NCI-H1105 treated with DMSO at 0.1 percent for 48 hours (cell line): ENCODE measurements at places on chromosomes 6 and 20.

GRCh38 chr6:85458184-85458583, 8.3 kb downstream of the NT5E start:
- no peak for DNase-seq

- no peak for DNase-seq
Measured at GRCh38 chr20:23074052-23074451, 12.1 kb downstream of the CD93 start.

DNA sequence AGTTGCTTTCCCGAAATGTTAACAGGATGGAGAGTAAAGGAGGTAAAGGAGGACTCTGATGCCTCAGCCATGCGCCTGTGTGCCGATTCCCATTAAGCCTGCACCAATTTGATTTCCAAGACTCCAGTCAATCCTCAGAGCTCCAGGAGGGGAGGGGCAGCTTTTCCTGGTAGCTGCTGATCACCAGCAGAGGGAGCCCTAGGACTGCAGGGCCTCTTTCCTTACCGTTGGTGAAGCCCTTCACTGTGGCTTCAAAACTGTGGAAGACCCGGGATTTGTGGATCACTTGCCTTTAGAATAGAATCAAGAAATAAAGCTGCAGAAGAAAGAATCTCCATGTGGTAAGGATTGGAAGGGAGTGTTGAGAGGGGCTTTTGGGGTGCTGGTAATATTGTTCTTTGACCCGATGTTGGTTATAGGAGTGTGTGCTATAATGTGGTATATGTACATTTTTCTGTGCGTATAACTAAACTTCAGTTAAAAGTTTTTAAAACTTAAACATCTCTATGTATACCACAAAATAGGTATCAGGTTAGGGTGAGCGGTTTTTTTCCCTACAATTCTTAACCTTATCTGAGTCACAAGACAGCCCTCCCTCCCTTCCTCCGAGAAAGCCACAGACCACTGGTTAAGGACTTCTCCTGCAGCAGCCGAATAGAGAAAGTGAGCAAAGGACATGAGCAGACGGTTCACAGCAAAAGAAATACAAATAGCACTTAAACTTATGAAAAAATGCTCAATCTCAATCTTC, 6.9 kb upstream of the OSER1 start:
- DNase-seq: peak; percentile 72

GRCh38 chr6:24205020-24205492, 79.0 kb downstream of the NRSN1 start:
- peak; percentile 79 for DNase-seq

DNA sequence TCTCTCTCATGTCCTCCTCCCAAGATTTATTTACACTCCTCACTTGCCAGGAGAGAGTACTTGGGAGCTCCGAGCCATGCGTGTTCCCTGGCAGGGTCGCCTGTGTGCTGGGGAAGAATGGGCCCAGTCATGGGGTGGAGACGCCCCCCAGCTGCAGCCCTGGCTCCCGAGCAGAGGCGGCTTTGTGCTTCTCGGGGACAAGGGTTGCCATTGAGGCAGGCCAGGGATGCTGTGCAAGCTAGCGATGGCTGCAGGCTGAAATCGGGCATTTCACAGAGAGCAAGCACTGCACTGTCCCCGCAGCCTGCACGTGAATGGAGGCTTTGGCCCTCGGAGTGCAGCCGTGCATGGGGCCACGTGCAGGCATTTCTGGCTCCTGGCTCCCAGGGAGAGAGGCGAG, 23.8 kb downstream of the PHACTR3 start:
- no peak for DNase-seq

GRCh38 chr6:157469378-157469777, 88.4 kb downstream of the ZDHHC14 start:
- no peak for DNase-seq

- DNase-seq: no peak
Measured at GRCh38 chr6:39493777-39494176, 171.3 kb upstream of the KCNK16 start.

GRCh38 chr20:39660965-39661364, 698.8 kb downstream of the DHX35 start:
- no peak for DNase-seq

DNA sequence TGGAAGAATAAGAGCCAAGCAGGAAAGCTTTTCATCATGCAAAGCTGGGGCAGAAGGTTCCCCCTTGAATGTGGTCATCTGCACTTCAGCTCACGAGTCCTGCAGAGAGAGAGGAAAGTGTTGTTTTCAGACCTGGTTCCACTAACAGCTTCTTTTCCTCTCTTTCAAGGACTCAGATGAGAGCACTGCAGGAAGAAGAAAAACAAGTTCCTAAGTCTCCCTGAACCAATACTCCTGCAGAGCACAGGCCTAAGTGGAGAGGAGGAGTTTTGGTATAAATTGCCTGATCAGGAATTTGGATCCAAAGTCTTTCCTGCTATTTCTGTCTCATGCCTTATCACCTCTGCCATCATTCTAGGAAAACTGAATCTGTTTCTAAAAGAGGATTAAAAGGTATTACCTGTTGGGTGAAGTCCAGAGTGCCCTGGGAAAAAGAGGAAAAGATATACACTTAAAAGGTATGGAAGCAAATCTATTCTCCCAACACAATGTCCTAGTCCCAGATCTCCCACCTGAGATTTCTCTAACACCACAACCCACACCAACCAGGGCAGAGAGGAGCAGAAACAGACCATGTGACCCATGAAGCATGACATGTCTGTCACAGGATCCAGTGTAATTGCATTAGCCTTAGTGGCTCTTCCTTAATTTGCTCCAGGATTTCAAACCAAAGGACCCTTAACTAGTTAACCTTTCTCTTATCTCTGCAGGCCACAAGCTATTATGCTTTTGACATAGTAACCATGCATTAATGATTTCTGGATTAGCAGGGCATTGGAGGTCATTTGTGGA, 12.2 kb downstream of the HLA-DRB5 start:
- no peak for DNase-seq

- DNase-seq: peak; percentile 13
Measured at GRCh38 chr20:542777-543368, 717 bp downstream of the CSNK2A1 start.

GRCh38 chr6:116969211-116969863, 92.3 kb downstream of the RFX6 start:
- peak; percentile 74 for DNase-seq

GRCh38 chr6:41446907-41447545, 99.2 kb upstream of the FOXP4 start:
- no peak for DNase-seq

- DNase-seq: no peak
Measured at GRCh38 chr6:138346302-138347195, 31.2 kb upstream of the SMIM28 start.

DNA sequence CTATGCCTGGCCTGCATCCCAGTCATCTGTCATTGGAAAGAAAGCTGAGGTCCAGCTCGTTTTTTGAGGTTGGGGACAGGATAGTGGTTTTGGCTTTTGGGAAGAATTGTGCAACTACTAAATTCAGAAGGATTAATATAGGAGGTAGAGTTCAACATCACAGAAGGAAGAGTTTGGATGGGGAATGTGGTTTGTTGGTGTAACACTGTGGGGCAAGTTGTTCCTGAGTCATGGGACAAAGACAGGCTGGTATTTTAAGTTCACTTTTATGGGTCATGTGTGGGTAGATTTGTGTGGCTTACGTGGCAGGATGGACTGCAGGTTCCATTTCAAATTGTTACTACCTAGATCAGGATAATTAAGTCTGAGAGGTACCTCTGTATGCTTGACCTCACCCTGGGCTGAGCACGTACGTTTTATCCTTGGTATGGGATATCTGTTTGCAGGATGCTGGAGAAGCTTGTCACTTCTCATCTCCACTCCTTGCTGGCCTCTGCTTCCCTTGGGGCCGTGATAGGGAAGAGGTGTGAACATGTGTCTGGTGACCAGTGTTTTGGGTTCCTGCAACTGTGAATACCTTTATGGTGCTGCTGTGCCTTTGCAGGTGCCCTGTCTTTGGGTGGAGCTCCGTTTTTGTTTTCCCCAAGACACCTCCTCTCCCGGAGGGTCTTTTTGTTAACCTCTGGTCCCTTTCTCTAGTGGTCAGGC, 177.6 kb downstream of the JARID2 start:
- DNase-seq: no peak

- no peak for DNase-seq
Measured at GRCh38 chr6:170183521-170183920, 107.4 kb downstream of the DLL1 start.

DNA sequence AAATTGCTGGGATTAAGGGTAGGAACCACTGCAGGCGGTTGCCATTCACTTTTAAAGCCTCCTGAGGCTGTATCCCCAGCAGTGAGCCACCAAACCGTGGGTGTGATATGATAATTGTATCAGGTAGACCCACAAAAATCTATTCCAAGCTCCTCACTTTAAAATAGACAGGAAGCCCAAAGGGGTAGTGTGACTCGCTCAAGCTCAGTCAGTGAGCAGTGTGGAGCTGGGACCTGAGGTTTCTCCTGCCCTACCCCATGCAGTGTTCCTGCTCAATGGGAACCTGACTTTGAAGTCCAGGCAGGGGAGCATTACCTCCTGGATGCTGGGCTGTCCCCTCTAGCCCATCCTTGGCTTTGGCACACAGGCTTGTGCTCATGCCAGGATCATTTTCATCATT, 14.9 kb upstream of the MAPRE1 start:
- no peak for DNase-seq

GRCh38 chr6:156028335-156029131, 572.9 kb upstream of the NOX3 start:
- no peak for DNase-seq

GRCh38 chr6:29992807-29993206, 50.5 kb downstream of the HLA-A start:
- DNase-seq: no peak

DNA sequence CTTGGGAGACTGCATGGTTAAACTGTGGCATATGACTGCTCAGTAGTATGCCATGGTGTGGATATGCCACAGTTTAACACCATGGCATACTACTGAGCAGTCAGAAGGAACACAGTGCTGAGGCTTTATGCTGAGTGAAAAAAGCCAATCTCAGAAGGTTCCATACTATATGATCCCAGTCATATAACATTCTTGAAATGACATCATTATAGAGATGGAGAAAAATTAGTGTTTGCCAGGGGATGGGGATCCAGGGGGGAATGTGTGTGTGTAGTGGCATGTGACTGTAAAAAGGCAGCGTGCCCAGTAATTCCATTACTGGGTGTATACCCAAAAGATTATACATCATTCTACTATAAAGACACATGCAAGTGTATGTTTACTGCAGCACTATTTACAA, 85.8 kb downstream of the FOXF2 start:
- no peak for DNase-seq

DNA sequence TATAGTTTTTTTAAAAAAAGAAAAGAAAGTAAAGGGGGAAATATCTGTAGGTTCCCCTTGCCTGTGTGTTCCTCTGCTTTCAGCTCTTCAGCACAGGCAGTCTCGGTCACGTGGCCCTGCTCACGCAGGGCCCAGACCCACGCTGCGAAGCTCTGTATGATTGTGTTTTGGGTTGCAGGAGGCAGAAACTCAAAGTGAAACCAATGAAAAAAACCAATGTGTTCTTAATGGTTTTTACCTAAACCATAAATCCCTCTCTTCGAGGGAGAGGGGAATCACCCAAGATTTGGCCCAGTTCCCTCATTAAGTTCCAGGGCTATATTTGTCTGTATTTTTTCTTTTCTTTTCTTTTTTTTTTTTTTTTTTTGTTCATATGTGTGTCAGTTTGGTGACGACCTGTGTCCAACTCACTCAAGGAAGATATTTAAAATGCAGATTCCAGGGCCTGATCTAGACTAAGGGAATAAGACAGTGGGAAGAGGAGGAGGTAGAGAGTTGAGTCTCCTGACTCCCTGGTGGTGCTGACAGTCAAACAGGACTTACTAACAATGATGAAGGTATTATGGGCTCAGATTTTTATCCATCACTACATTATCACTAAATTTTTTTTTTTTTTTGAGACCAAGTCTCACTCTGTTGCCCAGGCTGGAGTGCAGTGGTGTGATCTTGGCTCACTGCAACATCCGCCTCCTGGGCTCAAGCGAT, 33.8 kb upstream of the RREB1 start:
- DNase-seq: no peak

DNA sequence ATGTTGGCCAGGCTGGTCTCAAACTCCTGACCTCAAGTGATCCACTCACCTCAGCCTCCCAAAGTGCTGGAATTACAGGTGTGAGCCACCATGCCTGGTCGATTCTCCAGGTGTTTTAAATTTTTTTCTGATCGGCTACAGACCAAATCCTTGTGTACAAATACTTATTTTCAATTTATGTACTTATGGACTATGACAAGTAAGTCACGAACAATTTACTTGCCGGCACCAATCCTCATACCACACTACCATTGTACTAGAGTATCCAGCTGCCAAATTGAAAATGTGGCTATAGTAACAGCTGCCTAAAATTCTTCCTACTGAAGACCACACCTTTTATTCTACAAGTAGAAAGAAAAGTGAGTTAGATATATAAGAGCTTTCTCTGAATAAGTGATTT, 26.9 kb downstream of the LIN28B start:
- no peak for DNase-seq

DNA sequence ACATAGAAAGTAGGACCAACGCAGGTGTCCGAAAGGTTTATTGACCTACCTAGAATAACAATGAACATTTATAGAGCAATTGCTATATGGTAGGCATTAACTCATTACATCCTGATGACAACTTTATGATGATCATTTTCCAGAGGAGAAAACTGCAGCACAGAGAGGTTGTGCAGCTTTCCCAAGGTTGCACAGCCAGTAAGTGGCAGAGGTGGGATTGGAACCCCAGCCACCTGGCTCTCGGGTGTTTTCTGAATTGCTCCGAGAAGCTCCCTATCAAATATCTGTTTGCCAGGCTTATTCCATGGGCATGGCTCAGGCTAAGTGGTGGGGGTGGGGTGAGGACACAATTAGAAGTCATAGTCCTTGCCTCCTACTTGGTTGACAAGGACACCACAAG, 24.1 kb upstream of the NFATC2 start:
- no peak for DNase-seq

DNA sequence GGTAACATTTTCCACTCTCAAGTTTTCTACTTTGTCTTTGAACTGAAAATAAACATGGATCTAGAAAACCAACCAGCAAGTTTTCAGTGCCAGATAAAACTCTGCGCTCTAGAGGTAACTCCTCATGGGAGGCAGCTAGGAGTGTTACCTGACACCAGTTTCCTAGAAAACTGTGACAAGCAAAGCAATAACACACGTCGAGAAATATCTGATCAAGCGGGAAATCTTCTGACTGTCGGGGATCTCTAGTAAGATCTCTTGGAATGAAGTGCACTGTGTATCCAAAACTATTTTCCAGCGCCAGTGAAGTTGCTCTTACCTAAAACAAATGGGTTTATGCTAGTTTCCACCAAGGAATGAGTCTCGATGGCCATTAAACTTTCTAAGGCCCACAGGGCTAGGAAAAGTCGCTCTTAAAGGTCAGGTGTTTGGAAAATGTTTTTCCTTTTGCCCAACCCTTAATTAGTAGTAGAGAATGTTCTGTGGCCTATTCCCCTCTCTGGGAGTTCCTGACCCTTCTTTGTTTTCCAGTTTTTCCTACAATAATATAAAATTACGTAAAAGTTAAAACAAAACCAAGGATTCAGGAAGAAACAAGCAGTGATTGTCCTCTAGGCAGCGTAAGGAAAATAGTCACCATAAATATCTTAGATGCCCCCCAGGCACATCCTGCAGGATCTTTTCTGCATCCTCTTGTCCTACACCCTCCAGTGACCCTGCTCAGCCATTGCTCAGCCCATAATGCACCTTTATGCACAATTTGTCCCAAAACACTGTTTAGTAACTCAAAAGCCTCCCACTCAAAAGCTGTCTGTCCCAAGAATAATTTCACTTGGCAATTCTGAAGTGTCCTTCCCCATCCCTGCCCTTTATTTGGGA, 137.7 kb upstream of the AKAP12 start:
- DNase-seq: no peak
